ENCODE measurements at places on chromosomes 7 and 10.

GRCh38 chr10:62043421-62044021 lies 142.0 kb downstream of the ARID5B start:
- DNase-seq = no peak

DNA sequence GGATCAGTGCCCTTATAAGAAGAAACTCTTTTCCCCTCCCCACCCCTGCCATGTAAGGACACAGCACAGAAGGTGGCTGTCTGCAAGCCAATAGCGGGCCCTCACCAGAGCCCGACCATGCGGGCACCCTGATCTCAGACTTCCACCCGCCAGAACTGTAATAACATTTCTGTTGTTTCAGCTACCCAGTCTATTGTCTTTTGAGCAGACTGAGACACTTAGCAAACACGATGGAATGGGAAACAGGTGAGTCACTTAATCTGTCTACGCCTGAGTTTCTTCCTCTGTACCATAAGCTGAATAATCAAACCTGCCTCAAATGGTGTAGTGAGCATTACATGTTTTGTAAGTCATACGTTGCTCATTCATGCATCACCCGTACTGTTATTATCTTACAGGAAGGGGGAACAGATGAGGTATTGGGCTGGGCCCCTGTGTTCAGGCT lies 58.2 kb downstream of the STRA8 start:
- DNase-seq = no peak

DNA sequence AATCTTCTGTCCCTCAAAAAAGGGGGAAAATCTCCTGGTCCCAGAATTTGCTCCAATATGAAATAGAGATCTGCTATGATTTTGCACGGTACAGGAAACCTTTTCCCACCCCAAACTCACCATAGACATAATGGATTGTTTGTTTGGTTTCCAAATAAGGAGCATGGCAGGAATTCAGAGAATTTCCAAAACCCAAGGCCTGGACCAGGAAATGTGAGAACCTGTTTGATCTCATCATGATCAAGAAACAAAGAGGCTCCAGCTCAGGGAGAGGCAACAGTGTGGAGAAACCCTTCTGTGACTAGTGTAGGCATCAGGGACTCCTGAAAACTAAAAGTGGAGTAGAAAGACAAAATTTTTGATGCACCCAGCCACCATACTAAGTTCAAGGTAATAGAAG lies 1548.1 kb upstream of the LRRTM3 start:
- DNase-seq = no peak

- DNase-seq = no peak
Measured at GRCh38 chr7:39741942-39742623, 118.7 kb downstream of the RALA start.

DNA sequence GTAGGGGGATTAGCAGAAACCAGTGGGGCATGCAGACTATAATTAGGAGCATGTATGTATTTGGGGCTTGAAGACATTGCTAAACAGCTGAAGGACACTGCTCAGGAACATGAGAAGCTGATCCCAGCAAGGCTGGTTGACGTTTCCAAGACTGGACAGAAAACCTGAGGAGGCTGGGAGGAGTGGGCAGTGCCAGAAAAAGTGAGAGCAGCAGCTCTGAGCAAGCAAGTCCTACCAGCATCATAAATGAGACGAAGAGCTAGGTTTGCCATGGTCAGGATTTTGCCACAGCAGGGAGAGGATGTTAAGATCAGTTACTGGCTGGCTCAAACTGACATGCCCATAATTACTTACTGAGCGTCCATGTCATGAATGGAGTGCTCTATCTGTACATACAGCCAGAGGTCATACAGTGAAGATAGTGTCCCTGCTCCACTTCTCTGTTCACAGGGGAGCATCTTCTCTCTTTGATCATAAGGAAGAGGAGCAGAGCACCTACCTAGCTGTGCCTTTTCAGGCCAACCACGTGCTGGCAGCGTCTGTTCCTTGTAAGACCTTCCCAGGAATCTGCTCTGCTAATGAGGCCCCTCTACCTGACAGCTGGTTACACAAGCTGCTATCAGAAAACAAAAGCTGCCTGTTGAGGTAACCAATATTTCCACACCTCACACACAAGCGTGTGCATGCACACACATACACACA lies 44.7 kb downstream of the PDE1C start:
- no peak for DNase-seq

DNA sequence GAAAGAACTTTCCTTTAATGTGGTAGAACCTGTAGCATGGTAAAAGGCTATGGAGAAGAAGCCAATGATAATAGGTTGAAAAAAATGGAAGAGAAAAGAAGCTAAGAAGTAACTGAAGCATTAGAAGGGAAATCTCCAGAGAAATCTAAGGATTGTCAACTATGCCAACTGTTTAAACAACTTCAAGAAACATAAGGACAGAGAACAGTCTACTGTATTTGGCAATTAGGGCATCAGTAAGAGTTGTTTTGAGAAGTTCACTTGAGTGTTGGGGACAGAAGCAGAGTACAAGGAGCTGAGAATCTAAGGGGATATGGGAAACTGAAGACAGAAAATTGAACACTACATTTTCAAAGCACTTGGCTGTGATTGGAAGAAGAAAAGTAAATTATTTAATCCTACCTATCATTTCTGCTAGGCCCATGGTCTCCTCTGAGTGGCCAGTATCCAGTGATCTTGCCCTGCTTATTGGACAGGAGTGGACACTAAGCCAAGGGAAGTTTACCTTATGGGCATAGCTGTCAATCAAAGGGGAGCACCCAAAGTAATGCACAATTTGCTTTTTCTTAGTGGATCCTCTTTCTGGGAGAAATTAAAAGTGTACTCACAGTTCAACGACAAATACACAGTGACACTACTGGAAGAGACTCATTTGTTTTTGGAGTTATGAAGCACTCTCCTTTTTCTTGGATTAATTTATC lies 56.4 kb upstream of the CCDC71L start:
- no peak for DNase-seq

DNA sequence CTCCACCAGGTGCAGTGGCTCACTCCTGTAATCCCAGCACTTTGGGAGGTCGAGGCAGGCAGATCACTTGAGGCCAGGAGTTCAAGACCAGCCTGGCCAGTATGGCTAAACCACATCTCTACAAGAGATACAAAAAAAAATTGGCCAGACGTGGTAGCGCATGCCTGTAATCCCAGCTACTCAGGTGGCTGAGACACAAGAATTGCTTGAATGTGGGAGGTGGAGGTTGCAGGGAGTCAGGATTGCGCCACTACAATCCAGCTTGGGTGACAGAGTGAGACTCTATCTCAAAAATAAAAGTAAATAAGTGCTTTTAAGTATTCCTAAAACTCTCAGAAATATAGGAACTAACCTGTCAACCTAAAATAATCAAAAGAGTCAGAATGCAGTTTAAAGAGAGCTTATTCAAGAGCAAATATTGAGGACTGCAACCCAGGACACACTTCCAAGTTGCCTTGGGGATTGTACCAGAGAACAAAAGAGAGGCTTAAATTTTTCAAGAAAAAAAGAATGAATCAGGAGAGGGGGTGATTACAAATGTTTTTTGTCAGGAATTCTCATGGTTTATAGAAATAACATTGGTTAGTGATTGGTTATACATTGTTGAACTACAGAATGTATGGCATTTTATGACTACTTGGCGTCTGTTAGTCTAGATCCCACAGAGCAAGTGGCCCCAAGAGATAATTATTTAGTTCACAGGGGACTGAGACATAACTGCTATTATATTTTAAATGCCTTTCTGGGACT lies 33.2 kb upstream of the PPP1R9A start:
- no peak for DNase-seq

DNA sequence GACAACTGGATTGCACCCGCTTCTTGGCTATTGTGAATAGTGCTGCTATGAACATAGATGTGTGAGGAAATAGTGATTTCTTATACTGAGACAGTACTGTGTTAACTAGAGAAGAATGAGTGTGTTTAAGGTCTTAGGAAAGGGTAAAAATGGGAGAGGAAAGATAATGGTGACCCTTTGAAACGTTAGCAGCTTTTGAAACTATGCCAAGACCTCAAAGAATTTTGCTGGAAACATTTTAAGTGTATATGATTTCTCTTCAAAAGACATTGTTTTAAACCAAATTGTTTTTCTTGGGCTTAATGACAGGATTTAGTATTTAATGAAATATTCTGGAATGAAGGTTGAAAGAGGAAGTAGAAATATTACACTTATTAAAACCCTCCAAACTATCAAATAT lies 100.8 kb upstream of the ARHGAP21 start:
- DNase-seq = no peak

- DNase-seq = no peak
Measured at GRCh38 chr7:129053938-129054437, 923 bp downstream of the TNPO3 start.

DNA sequence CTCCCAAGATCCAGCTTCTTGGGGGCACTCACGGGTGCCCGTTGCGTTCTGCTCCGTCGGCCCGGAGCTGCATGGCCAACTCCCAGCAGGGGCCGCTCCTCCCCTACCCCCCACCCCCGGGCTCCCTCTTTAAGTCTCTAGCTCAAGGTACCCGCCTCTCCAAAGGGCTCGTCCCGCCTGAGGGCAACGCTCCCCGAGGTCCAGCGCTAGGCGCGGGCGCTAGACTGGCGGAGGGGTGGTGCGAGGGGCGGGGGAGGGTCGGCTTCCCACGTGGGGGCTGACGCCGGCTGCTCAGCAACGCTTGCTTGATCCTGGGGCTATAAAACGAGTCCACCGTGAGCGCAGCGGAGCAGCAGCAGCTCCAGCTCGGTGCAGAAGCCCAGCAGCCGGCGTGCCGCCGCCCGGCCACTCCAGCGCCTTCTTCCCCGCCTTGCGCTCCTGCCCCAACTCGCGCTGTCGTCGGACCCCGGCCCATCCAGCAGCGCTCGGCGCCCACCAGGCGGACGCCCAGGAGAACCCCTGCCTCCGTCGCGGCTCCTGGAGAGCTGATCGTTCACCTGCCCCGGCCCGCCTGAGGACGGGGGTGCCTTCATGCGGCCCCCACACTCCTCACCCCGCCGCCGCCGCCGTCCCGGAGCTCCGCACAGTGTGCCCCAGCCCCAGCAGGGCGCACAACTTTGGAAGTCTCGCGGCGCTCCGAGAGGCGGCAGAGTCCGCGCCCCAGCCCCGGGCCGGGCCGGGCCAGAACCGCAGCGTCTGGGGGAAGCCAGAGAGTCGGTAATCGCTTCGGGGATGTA lies at the start of gene ADRA2A:
ADRA2A (plus strand) TSS at position 348 of the 797 bp plus-strand sequence. CDS start 968 bp downstream, outside the sequence.
- peak; percentile 58 for DNase-seq

DNA sequence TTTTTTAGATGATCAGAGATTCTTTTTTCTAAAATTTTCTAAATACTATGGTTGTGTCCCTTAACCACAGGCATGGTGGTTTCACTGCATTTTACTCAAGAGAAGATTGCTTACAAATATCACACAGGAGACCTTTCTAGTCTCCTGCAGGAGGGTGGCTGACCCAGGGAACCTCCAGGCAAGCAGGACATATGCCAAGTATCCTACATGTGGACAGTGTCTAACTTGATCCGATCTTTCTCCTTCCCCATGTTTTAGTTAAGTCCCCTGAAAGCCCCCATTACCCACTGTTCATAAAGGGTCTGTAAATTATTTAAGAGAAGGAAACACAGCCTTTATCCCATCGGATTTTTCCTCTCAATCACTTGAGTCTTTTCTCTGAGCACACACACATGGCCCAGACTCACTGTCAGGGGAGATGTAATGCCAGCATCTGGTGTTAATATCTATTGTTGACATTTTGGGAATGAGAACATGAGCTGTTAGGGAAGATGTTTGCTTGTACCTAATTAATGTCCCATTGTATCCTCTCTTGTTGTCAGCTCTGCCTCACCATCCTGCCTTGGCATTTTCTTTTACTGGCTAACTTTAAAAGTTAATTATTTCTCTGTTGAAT lies 755.2 kb downstream of the AUTS2 start:
- no peak for DNase-seq

- DNase-seq = no peak
Measured at GRCh38 chr7:16881844-16882243, at the start of gene AGR3. AGR3 (minus strand) TSS chr7:16881983; CDS start chr7:16878618, 3,365 bp downstream.

- DNase-seq = peak; percentile 62
Measured at GRCh38 chr10:96586419-96587263, at the start of gene TM9SF3. TM9SF3 (minus strand) TSS chr10:96587012; CDS start chr10:96586835, 177 bp downstream.

- no peak for DNase-seq
Measured at GRCh38 chr10:127815147-127815546, 77.6 kb downstream of the CLRN3 start.

- peak; percentile 67 for DNase-seq
Measured at GRCh38 chr7:95723583-95724180, 48.7 kb upstream of the DYNC1I1 start.

DNA sequence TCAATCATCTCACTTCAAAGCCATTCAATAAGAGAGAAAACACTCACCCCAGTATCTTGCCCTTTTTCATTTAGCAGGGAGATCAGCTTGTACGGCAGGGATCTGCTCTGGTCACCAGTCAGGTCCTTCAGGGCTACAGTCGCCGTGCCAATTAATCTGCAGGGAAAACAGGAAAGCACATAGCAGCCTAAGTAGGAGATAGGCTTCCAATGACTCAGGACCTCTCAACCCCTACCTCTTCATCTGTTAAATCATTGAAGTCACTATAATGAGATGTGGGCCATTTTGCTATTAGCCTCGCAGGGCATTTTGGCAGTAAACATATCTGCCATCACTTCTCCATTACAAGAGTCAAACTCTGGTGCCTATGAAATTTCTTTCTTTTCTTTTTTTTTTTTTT lies 50.8 kb downstream of the MYOF start:
- DNase-seq = no peak

DNA sequence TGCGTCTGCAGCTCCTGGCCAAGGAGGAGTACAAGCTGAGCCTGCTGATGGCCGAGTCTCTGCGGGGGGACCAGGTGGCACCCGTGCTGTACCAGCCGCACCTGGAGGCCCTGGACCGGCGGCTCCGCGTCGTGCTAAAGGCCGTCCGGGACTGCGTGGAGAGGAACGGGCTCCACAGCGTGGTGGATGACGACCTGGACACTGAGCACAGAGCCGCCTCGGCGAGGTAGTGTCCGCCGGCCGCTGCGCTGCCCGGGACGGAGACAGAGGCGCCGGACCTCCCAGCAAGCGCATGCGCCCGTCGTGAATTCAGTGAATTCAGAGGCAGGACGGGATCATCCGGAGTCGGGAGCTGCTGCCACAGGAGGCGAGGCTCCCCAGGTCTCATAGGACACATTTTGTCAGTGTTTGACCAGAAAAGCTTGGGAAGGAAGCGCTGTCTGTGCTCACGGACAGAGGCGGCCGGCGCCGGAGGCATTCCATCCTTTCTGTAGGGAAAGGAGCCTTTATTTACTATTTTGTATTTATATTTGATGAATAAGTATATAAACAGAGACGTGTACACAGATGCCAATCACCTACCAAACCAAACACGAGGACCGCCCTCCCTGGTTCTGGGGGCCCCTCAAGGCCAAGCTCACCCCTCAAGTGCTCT lies 30.1 kb upstream of the FOXL3 start:
- DNase-seq = no peak
